CD8-positive, alpha-beta T cell (primary cell): ENCODE measurements at places on chromosomes 2 and 18.

DNA sequence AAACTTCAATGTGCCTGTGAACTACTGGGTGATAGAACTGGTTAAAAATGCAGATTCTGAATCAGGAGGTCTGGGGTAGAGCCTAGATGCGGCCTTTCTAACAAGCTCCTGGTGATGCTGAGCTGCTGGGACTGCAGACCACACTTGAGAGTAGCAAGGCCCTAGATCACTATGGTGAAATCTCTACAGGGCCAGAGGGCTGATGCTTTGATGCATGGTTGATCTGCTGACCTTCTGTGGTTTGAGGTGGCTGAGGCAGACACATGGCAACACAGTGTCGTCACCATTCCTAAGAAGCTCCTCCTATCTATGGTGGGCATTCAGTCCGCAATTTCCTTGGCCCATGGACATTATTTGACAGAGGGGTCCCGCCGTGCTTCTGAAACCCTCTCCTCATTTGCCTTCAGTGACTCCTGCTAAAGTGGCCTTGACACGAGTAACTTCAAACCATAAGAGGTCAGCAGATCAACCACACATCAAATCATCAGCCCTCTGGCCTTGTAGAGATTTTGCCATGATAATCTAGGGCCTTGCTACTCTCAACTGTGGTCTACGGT, 19.8 kb downstream of the CCDC68 start:
- no peak for DNase-seq

- no peak for DNase-seq
These were observed 30.0 kb upstream of the YWHAQ start for GRCh38 chr2:9660781-9661180.

GRCh38 chr2:151857650-151858049, 29.4 kb upstream of the ARL5A start:
- no peak for DNase-seq

DNA sequence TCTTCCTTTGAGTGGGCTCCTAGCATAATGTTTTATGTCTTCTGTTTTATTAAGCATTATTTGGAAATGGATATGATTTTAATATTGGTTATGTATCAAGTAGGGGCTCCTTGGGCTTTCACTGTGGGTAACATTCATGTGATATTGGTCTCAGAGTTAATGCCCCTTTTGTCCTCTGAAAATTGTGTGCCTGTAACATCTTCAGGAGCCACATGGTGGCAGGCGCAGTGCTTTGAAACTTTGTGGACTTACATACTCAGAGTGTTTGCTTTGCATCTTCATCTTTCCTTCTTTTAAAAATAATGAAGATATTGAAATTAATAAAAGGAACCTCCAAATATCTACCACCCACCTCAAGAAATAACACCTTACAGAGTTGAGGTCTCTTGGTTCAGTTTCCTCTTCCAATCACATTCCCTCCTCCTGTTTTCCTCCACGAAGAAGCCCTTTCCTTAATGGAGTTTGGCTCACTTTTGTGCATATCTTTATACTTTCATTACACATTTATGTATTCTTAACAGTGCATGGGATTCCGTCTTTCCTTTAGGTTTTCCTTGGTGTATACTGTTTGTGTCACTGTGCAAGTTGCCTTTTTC, 73.5 kb downstream of the LIMS1 start:
- peak; percentile 45 for DNase-seq

DNA sequence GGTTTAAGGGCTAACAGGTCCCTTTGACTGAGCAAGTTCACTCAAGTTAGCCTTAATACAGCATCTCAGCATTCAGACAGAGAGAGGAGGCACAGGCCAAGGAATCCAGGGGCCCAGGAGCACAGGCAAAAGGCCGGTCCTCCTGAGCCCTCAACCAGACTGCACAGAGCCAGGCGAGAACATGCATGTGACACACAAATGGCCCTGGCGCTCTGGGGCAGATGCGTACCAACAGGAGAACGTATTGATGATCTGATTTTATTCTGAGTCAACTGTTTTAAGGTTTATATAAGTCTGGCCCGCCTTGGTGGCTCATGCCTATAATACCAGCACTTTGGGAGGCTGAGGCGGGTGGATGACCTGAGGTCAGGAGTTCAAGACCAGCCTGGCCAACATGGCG, 34.9 kb downstream of the KCNIP3 start:
- DNase-seq, result no peak

DNA sequence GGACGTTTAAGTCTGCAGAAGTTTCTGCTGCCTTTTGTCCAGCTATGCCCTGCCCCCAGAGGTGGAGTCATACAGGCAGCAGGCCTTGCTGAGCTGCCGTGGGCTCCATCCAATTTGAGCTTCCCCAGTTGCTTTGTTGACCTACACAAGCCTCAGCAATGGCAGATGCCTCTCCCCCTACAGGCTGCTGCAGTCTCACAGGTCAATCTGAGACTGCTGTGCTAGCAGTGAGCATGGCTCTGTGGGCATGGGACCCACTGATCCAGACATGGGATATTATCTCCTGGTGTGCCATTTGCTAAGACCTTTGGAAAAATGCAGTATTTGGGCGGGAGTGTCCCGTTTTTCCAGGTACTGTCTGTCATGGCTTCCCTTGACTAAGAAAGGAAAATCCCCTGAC, 726.0 kb downstream of the ERBB4 start:
- no peak for DNase-seq

- DNase-seq, result no peak
These were observed 44.6 kb downstream of the FOSL2 start for GRCh38 chr2:28437149-28437835.

- peak; percentile 86 for DNase-seq
These were observed 17.3 kb upstream of the AGXT start for GRCh38 chr2:240851078-240851991.

GRCh38 chr2:168961450-168962229, 60.5 kb downstream of the G6PC2 start:
- DNase-seq, result peak; percentile 3

DNA sequence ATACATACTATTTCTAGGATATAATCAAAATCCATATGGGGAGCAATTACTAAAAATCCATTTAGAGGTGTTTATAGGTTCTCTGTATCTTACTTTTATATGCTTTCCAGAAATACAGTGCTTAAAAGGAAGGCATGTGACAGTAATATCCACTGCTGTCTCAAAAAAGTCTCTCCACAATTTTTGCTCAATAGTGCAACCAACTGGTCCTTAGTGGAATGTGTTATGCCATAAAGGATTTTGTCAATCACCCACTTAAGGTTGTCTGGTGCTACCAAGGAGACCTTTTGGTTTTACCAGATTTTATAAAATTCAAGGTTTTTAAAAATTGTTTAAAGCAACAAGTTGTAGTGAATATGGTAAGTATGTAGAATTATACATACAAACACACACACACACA, 328.5 kb upstream of the DSEL start:
- no peak for DNase-seq

DNA sequence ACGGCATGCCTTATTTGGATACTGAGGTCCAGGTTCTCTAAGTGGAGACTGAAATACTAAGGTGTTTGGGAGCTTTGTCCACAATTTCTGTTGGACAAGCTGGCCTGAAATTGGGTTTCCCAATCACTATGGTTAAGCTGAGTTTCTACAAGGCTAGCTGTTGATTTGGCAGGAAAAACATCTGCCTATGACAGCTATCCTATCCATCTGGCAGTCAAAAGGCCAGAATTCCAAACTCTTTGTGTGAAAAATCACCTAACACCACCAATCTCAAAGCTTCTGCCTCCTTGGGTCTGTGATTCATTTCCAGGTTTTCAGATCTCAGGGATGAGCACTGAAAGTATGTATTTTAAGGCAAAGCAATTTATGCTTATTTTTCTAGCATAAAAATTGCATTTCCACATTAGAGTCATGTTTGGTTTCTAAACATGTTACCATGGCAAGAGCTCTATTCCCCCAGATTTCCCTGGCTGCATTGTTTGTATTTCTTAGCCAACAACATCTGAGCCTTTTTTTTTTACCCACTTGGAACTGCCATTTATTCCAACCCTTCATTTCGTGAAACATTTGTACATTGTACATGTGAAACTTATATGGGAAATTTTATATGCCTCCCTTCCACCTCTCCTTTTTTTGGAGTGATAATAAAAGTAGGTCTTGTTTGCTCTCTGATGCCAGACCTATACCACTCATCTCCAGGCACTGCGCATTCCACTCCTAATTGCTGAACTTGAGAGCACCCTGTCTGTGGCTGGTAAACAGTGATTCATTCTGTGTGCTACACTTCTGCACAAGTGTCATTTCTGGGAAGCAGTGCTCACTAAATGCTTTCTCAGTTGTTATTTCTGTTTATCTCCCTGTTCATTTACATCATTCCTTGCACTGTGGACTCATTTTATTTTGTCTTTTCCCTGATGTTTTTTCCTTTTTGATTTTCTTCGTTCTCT, 15.9 kb upstream of the CCDC85A start:
- no peak for DNase-seq

DNA sequence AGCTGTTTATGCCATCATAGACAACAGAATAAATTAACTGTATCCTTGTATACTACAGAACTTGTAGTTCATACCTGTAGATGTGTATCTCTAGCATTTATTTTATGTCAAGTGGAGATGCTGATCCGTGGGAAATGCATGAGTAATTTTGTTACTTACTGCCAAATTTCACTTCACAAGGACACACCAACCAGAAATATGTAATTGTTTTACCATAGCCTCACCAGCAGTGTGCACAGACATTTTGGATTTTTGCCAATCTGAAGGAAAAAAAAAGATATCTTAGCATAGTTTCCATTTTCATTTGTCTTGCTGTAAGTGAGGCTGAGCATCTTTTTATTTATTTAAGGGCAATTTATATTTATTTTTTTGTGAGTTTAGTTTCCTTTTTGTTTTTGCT, 265.1 kb upstream of the OSR1 start:
- DNase-seq, result no peak

DNA sequence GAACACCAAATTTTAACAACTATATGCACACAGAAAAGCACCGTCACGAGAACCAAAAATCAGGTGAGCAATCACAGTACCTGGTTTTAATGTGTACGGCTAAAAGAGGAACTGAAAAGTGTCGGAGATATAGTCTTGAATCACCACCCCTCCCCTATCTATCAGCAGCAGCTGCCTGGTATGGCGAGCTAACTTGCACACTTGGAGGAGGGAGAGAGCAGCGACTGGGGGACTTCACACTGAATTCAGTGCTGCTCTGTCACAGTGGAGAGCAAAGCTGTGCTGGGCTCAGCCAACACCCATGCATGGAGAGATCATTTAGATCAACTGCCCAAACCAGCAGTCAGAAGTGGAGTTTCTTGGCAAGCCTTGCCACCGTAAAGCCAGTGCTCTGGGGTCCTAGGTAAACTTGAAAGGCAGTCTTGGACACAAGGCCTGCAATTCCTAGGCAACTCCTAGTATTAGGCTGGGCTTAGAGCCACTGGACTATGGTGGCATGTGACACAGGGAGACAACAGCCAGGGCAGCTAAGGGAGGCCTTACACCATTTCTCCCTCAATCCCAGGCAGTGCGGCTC, 89.2 kb upstream of the CD226 start:
- DNase-seq, result no peak

DNA sequence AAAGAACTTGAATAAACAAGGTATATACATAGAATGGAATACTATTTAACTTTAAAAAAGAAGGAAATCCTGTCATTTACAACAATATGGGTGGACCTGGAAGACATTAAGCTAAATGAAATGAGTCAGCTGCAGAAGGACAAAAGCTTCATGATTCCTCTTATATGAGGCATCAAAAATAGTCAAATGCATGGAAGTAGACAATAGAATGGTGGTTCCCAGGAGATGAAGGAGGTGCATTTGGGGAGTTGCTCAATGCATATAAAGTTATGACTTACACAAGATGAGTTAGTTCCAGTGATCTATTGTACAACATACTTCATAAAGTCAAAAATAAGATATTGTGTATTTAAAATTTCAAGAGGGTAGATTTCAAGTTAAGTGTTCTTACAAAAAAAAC, 426.1 kb upstream of the UBE2E3 start:
- DNase-seq, result no peak

GRCh38 chr2:33058716-33059470, 112.1 kb downstream of the LTBP1 start:
- no peak for DNase-seq

GRCh38 chr18:498931-499775, 1.3 kb downstream of the COLEC12 start:
- no peak for DNase-seq

- DNase-seq, result no peak
These were observed 124.9 kb downstream of the ALK start for GRCh38 chr2:29796446-29796845.

GRCh38 chr18:22545066-22545760, 127.5 kb upstream of the CTAGE1 start:
- DNase-seq, result no peak

GRCh38 chr2:204643326-204643725, 98.1 kb downstream of the PARD3B start:
- DNase-seq, result no peak

DNA sequence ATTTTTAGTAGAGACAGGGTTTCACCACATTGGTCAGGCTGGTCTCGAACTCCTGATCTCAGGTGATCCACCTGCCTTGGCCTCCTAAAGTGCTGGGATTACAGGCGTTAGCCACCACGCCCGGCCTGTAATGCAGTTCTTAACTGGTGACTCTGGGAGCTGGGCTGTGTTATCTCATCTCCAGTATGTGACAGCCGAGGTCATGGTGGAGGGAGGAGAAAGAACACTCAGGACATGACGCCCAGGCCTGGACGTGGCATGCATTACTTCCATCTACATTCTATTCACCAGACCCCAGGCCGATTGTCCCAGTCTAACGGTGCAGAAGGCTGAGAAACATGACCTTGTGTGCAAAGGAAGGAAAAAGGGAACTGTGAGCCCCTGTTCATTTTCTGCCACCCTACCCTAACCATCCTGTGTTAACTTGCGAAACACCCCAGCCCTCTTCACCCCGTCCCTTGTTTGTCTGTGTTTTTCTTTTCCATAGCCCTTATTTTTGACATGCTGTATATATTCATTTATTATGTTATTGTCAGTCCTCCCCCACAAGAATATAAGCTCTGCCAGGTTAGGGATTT, 88.1 kb upstream of the ASAP2 start:
- no peak for DNase-seq

DNA sequence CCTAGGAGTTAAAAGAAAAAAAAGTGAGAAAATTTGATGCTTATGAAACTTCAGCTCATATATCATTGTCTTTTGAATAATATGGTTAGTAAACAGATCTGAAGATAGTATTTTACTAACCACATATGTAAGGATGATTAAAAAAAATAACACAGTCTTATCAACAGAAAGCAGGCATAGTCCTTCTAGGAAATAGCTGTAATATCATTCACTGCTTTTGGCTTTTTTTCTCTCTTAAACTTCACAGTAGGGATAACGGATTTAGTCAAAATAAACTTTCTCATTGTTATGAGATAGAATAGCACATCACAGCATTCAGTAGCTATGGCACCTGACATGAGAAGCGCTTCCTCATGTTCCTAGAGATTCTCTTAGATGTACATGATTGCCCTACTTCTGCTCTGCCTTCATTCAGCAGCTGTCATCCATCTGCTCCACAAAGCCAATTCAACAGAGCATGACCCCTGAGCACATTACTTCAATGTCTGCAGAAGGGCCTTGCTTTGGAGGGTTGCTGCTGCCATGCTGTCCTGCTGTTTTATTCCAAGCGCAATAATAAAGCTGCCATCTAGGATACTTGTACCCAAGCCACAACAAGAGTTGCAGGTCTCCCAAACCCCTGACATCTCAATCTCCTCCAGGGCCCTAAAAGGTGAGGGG, 67.0 kb downstream of the TTC21B start:
- no peak for DNase-seq
